ENCODE measurements at places on chromosomes 11 and 22.

GRCh38 chr11:6925636-6926207 lies 504 bp upstream of the ZNF215 start:
- no peak for DNase-seq

DNA sequence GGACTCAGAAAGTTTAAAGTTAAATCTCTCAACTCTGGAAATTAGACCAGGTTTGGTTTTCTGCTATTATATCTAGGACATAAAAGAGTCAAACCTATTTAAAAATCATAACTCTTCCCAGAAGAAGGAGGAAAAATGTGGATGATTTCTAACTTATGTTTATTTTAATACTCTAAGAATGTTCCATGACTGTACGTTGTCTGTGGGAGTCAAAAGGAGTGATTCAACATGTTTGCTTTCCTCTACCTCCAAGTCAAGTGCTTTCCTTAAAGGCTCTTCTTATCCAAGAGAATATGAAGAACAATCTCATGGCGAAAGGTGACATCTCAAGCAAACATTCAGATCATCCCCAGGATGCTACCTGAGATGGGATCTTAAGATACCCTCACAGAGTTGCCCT lies 21.6 kb downstream of the OR51E1 start:
- no peak for DNase-seq

DNA sequence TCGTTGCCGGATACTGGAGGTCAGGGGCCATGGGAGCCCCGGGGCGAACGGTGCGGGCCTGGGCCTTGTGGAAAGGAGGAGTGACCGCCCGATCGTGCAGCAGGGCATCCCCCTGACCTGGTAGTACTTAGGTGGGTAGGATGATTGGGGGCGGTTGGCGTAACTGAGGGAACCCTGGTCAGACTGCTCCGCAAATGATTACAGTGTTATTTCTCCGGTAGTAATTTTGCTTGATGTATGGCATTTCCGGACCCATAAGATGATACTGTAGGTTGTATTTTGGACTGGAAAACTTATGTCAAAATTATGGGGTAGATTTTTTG lies 762 bp downstream of the MTMR3 start:
- DNase-seq, result no peak

GRCh38 chr22:25094579-25094978 lies 105.1 kb upstream of the CRYBB3 start:
- DNase-seq, result no peak

DNA sequence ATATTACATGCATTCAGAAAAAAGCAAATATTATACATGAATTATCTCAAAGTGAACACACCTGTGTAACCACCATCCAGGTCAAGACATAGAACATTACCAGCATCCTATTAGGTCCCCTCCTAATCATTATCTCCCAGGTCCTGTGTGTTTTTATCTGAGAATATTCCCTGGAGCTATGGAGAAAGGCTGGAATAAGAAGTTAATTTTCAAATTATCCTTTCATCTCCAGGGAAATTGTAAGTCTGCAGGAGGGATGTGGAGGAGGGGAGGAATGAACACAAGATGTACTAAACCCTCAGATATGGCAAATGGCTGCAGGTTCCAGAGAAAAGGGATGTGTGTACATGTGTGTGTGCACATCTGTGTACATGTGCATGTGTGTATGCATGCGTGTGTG lies 25.2 kb upstream of the NAV2 start:
- DNase-seq, result no peak

GRCh38 chr11:75827562-75827961 lies 12.6 kb downstream of the UVRAG start:
- DNase-seq, result no peak

GRCh38 chr11:29119707-29120618 lies 896.9 kb downstream of the KCNA4 start:
- no peak for DNase-seq

- DNase-seq, result no peak
Observed at GRCh38 chr22:27603800-27604144, 197.8 kb downstream of the MN1 start.

DNA sequence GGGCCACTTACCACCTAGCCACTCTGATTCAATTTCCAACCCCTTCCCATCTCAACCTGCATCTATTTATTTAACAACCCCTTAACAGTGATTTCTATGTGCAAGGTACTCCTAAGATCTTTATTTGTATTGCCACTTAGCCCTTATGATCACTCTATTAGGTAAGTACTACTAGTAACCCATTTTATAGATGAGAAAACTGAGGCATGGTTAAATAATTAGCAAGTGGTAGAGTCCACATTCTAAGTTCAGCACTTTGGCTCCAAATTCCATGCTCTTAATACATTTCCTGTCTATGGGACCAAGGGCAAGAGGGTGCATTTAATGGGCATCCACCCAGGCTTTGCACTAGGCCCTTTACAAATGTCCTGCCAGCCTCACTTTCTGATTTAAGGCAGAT lies 38.1 kb upstream of the CSNK2A3 start:
- no peak for DNase-seq

- DNase-seq, result no peak
Observed at GRCh38 chr11:2741377-2742131, 41.8 kb upstream of the KCNQ1OT1 start.

- DNase-seq, result no peak
Observed at GRCh38 chr11:112941104-112941503, 20.1 kb upstream of the NCAM1 start.

DNA sequence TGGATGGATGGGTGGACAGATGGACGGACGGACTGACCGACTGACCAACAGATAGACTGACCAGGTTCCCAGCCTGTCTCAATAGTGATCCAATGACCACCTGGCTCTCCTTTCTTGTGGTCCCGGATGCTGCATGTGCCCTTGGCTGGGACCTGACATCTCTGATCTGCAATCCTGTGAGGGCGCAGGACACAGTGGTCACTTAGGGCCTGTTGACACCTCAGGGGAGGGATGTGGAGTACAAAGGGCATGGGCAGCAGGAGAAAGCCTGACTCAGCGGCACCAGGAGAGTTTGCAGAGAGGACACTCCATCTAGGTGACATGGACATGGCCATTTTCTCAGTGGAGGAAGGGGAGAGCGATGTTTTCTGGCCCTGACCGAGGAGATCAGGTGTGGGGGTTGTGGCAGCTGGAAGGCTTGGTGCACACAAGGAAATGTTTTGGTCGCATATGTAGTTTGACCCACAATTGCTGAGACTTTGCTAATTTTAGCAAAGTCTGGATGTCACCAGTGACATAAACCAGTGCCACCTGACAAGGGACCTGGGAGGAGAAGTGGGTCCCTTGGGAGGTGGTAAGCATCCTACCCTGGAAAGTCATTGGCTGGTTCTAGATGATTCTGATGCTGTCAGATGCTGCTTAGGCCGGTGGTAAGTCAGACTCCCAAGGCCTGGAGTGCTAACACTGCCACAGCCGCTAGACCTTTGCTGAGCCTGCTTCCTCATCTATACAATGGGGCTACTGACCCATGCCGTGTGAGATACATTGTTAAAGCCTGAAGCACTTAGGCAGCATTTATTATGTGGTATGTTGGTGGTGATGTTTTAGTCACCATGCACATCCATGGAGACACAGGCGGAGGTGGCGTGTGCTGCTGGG lies 50.7 kb downstream of the CD82 start:
- no peak for DNase-seq

DNA sequence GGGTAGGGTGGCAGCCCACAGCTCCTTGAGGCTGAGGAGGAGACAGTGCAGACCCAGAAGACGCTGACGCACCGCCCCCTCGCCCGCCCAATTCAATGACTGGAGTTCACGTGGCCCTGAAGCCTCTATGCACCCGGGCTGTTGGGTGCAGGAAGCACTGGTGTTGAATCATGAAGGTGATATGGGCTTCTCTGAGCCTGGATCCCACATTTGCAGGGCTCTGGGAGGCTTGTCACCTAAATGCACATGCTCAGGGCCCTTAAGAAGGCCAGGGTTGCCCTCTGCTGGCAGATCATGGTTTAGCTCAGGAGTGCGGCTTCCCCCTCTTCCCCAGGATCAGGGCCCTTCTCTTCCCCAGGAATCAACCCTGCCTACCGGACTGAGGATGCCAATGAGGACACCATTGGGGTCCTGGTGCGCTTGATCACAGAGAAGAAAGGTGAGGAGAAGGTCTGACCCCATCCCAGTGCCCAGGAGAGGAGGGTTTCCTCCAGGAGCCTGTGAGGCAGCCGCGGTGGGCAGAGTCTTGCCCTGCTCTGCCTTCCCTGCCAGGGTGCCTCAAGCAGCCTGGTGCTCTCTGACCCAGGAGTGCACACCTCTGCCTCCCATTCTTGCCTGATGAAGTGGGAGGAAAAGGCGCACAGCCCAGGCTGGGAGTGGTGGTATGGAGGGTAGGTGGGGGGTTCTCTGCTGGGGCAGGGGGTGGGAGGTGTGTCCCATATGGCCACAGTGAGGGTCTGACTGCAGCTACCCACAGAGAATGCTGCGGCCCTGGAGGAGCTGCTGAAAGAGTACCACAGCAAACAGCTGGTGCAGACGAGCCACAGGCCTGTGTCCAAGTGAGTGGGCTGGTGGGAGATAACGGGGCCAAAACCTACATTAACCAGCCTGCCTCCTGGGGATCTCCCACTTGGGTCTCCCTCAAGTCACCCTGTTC lies 17.5 kb downstream of the RELT start:
- DNase-seq, result peak; percentile 36

GRCh38 chr22:47071078-47071806 lies 308.8 kb downstream of the TBC1D22A start:
- no peak for DNase-seq

DNA sequence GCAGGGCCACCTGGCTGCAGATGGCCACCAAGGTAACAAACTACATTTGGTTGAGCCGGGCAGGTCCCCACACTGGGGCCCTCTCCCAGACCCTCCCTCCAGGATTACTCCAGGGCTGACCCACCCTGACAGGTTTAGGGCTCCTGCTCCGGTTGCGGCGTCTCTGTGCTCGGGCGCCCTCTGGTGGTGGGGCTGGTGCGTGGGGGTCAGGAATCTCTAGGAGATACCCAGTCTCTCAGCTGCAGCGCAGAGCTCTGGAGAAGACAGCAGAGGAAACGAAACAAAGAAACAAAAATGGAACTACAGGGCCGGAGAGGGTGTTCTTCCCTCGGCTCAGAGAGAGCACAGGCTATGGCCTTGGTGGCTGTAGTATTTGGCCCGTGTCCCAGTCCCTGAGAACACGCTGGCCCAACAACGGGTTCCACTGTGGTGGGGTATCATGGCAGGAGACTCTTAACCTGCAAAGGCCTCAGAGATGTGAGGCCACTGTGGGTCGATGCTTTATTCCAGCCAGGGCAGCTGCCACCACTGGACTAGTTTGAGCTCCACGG lies 2.4 kb downstream of the C11orf96 start:
- DNase-seq, result peak; percentile 54

- no peak for DNase-seq
Observed at GRCh38 chr22:47205081-47205491, 442.6 kb downstream of the TBC1D22A start.

DNA sequence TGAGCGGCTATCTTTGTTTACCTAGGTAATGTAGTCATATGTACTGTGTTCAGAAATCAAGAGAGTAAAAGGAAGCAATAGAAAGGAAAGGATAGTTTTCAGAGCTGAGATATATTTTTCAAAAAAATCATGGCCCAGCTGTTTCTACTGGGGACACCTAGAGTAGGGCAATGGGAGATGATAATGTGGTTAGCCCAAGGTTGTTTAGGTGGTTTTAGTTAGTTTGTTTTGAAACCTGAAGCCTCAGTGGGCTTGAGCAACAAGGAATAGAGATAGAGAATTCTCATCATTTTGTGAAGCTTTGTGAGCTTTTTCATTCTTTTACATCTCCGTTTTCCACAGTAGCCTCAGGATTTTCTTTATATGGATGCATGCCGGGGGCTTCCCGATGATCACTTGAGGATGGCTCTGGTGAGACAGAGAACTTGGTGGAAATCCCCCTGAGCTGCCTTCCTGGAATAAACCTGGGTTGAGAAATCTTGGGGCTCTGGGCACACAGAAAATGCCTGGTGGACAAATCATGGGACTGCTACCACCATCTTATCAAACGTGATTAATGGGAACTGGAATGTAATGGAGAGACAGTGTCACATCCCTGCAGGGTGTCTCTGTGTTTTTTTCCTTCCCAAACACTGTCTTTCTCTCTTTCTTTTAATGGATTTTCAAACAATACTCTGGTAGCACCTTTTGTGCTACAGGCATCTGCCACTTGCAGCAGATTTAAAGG lies 49.0 kb downstream of the ARHGAP42 start:
- DNase-seq, result no peak

DNA sequence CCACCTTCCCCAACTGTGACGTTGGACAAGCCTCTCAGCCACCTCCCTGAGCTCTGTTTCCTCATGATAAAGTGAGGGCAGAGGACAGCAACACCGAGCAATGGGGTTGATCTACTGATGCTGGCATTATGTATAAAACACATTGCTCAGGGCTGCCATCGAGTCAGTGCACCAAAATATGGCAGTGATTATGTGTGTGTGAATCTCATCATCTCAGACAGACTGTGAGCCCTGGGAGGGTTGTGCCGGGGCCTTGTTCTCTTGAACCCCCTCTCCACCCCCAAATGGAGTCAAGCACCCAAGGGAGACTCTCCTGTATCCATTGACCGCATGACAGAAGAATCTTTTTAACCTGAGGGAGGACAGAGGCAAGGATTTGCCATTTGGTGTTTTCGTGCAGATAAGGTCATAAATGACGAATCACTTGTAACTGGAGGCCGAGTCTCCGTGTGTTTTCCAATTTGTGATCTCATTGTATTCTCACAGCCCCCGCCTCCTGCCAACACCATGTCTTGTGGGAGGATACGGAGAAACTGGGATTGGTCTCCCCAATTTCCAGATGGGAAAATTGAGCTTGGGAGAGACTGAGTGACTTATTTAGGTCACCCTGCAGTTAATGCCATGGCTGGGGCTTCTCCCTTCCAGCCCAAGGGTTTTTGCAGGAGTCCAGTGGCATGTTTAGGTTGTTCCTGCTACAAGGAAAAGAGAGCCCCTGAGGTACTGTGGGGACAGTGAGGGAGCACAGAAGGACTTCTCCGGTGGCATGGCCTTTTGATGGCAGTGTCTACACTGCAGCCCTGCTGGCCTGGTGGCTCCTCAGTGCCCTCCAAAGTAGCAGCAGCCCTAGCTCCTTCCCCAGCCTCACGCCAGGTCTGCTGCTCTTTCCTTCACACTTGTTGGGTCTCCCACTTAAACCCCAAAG lies 52.4 kb downstream of the CHRDL2 start:
- DNase-seq, result no peak

- DNase-seq, result no peak
Observed at GRCh38 chr22:49297871-49298721, 529.6 kb downstream of the BRD1 start.

DNA sequence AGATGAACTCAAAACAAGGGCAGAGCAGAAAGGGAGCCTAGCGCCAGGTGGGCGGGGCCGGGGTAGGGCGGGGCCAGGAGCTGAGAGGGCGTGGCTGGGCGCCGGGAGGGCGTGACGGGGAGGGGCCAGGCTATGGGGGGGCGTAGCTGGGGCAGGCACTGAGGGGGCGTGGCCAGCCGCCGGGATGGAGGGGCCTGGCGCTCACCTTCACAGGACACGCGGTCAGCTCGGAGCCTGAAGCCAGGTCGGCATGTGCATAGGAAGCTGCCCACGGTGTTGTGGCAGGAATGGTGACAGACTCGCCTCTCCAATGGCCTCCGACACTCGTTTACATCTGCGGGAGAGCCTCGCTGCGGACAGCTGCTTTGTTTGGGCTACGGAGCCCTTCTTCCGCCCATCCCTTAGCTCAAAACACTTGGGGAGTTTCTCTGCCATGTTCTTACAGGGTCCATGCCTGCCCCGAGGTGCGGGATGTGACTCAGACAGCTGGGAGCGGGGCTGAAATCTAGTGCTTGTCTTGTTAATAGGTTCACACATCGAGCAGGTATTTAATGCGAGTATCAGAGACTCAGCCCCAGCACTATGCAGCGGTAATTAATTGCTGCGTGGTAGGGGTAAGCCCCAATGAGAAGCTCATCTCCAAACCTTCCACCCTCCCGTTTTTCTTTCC lies 13.4 kb downstream of the VWCE start:
- DNase-seq, result no peak

GRCh38 chr11:33779849-33780528 lies 5.7 kb upstream of the FBXO3 start:
- DNase-seq, result no peak

All from stimulated activated CD4-positive, alpha-beta T cell treated with anti-CD3 and anti-CD28 coated beads, Interleukin-1b, Interleukin-23, amount 100 ng/mL, for 1 hour (primary cell).